ENCODE measurements at places on chromosomes 1 and 21. TPM values are rescaled to one million over a fixed set of nuclear protein-coding genes. Genes with fewer than 3 reads are reported as not detected.

Gene C4BPA
- not detected for total RNA-seq

Gene LDLRAD2
- 0.35 TPM for total RNA-seq

Gene SPATA21
- total RNA-seq = not detected

Gene MIA3
- total RNA-seq = 69.4 TPM

Gene FOXO6
- not detected for total RNA-seq

Gene TFF3
- 5.5 TPM for total RNA-seq

Gene MR1
- total RNA-seq = 14.2 TPM

Gene LRRN2
- 5.7 TPM for total RNA-seq

Gene KRTAP12-2
- not detected for total RNA-seq

Measured in mesenteric fat pad (tissue), 1 donor.